GM23338 (cell line): ENCODE measurements at places on chromosomes 5 and 9. TPM values are rescaled to one million over a fixed set of nuclear protein-coding genes. Genes with fewer than 3 reads are reported as not detected.

Gene MSX2
- 0.17 and 0.62 TPM in 2 replicates for total RNA-seq

Gene ISL1
- 0.38 and 1.8 TPM in 2 replicates for total RNA-seq

Gene PCDHGB3
- total RNA-seq: 4.8 and 5.8 TPM in 2 replicates

Gene SPAAR
- total RNA-seq: not detected in 2 replicates

Gene SLC27A6
- total RNA-seq: 3.4 and 4.8 TPM in 2 replicates

Gene DAB2IP
- 35.1 and 42.8 TPM in 2 replicates for total RNA-seq

Gene HMGCS1
- total RNA-seq: 278 and 339 TPM in 2 replicates

Gene DAB2
- 2.6 and 8.4 TPM in 2 replicates for total RNA-seq

Gene STXBP1
- total RNA-seq: 48.6 and 76.4 TPM in 2 replicates
